CD4-positive, alpha-beta memory T cell (primary cell): ENCODE measurements at places on chromosomes 11 and 22.

GRCh38 chr11:73215191-73216134 is 2.6 kb upstream of the P2RY2 start:
- no peak for DNase-seq

- no peak for DNase-seq
These were observed 34.2 kb upstream of the NECTIN1 start for GRCh38 chr11:119763071-119763728.

- no peak for DNase-seq
These were observed at the start of gene NAALAD2 for GRCh38 chr11:90134478-90135003. NAALAD2 (plus strand) TSS chr11:90134663; CDS start chr11:90134759, 96 bp downstream.

GRCh38 chr22:29311464-29312217 is 3.9 kb downstream of the RASL10A start:
- no peak for DNase-seq

GRCh38 chr11:71095294-71095850 is 157.0 kb downstream of the SHANK2 start:
- DNase-seq = no peak

DNA sequence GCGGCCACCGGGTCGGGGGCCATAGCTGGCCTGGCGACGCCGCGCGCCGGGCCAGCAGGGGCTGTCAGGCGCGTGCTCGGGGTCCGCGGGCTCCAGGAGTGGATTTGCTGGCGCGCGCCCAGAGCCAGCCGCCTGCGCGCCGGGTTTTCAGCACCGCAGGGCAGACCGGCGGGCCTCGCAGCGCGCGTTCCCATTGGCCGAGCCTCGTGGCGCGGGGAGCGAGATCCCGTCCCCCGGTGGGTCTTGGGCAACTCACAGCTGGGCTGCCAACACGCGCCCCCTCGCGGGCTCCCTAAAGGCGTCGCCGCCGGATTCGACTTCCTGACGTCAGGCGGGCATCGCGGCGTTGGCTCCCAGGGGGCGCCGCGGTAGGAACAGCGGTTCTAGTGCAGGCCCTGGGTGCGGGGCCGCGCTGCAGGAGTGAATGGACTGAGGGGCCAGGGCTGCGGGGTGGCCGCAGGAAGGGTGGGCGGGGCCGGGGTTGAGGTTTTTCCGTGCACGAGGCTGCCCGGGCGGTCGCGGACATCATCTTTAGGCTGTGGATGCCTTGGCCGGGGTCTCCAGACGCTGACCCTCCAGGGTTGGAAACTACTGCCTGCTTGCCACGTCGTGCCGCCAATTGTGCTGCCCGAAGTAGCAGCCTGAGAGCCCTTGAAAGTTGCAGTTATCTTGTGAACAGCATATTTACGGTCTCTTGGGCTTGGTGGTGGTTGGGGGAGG is at the start of gene FADS1:
TSS of gene FADS1 (minus strand) at position 268 of the 720 bp plus-strand sequence. CDS start at position 194, 74 bp downstream.
- DNase-seq = peak; percentile 57

- no peak for DNase-seq
These were observed 7.5 kb upstream of the CRKL start for GRCh38 chr22:20909543-20910303.

- no peak for DNase-seq
These were observed 32.2 kb upstream of the AQP11 start for GRCh38 chr11:77557553-77557952.

- no peak for DNase-seq
These were observed 40.5 kb downstream of the LRRC32 start for GRCh38 chr11:76629853-76630599.

DNA sequence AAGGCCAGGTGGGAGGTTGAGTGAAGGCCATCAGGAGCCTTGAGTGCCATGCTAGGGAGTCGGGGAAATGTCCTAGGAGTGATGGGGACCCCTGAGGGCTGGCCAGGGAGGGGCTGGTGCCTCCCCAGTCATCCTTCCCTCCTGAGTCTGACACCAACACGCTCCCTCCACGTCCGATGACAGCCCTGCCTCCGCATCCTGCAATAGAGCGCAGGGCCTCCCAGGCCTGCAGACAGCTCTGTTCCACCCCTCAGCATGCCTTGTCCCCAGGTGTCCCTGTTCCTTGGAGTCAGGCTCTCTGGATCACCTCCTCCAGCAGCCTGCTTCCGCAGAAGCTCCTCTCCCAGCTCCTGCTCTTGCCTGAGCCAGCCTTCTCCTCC is 3.1 kb downstream of the RAC2 start:
- no peak for DNase-seq

GRCh38 chr11:34468209-34468841 is 29.6 kb downstream of the CAT start:
- DNase-seq = no peak

DNA sequence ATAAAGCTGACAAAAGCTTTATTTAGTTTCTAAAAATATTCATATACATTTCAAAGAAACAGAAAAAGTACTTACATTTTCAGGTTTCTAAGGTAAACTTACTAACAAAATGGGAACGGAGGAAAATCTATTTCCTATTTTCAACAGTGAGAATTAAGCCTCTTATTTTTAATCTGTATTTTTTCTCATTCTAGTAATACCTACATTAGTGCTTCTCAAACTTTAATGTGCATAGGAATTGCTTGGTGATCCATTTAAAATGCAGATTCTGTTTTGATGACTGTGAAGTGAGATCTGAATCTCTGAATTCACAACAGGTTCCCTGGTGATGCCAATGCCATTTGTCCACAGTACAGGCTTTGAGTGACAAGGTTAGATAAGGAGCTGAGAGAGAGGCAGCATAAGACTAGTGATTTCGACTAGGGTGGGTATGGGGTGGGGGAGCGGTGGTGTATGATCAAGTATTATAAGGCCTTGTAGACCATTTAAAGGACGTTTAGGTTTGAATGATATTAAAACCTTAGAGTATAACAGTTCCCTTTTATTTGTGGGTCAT is 402.8 kb downstream of the CNTN5 start:
- no peak for DNase-seq

DNA sequence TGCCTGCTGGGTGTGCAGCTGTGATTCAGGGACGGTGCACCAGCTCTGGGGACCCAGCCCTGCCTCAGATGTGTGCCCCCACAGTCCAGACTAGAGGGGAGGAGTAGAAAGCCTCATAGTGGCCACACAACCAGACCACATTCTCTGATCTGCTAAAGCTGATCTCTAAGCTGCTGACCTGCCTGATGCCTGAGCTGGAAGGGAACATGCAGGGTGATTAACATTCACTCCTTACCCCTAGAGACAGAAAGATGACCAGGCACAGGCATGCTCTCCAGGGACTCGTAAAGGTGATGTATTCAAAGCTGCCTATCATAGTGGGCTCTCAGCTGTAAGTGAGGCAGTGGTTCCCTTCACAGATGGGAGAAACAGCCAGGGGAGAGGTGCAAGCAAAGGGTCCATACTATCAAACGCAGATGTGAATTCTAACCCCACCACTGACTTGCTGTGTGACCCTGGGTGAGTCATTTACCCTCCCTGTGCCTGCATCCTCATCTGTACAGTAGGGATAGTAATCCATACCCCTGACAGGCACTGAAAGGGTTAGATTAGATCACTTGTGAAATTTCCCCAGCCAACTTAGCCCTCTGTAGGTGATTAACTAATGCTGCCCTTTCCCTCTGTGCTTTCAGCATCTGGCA is 29.0 kb upstream of the LRRC32 start:
- no peak for DNase-seq

DNA sequence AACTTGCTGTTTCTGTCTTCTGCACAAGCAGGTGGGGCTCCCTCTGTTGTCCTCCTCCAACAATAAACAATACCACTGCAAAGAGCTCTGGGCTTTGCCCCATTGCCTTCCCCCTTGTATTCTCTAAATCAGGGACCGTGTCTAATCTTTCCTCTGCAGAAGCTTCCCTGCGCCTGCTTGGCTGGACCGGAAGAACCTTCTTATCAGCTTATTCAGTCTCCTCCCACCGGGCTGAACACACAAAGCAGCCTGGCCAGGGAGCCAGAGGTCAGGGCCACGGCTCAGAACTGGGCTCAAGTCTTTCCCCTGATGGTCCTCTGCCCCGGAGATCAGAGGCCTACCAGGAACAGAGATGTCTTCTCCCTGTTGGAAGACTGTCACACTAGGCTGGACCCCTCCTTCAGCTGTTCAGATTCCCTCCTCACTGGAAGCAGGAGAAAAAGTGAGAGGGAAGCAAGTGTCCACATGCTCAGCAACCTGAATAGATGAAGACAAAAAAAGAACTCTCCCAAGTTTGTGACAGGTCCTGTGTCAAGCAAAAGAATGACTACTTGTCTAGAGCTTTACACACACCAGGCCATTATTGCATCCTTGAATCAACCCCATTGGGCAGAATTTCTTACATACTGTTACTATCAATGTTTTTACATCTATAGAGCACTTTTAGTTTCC is 63.7 kb downstream of the RAB30 start:
- no peak for DNase-seq

DNA sequence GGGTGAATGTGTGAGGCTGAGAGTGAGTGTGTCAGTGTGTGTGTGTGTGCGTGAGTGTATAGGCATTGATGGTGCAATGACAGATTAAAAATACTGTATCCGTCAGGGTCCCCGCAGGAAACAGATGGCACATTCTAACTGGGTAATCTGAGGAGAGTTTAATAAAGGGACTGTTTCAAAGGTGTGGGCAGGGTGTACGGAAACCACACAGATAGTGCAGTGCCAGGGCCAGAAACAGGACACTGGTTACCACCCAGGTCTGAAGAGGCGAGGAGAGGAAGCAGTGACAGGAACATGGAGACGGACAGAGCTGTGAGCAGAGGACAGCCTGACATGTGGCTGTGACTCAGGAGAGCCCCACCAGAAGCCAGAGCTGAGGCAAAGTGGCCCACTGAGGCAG is 16.5 kb downstream of the P2RX3 start:
- no peak for DNase-seq

DNA sequence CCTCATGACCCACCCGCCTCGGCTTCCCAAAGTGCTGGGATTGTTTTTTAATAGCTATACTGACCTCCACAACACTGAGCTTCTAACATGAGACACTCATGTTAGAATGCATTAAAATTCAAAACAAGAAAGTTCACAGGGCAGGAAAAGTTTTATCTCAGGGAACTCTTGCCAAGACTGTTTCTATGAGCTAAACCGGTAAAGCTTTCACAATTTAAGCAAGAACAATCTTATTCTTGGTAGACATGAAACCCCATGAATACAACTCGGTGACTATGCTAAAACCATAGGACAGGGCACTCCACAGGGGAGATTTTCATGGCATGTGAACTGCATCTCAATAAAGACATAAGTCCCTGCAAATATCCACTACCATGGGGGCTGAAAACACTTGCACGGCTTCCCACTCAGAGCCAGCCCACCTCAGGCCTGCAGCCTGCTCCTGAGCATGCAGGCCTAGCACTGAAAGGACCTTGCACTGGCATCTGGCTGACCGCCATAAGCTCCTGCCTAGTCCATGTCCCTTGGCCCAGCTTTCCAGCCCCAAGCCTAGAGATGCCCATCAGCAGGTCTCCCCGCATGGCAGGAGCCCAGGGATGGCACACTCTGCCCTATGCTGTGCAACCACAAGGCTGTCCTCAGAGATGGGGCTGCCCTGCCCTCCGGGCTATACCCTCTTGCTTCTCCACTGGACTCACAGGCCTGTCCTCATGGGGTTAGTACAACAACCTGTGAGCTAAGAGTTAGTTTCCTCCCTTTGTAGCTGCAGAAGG is 58.4 kb downstream of the DGCR2 start:
- no peak for DNase-seq

DNA sequence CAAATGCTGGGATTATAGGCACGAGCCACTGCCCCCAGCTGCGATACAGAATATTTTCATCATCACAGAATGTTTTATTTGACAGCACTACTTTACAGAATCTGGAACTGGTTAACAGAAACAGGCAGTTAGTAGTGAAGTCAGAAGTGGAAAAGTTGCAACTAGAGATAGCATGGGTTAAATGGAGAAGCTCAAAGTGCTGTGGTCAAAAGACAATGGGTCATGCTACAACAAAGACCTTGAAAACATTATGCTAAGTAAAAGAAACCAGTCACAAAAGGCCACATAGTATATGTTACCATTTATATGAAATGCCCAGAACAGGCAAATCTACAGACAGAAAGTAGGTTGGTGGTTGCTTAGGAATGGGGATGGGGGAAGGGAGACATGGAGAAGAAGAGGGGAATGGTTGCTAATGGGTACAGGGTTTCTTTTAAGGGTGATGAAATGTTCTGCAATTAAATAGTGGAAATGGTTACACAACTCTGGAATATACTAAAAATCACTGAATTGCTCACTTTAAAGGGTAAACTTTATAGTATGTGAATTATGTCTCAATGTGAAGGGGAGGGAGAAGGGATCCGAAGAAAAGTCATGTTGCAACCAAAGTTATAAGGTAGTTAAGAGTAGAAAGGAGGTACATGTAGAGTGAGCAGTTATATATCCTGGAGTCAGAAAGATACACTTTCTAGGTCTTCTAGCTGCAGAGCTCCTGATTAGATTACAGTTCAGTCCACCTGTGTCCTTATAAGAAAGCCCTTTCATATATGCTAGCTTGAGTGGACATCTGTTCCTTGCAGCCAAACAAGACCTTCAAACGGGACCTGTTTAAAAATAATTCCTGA is 46.3 kb upstream of the RAPSN start:
- DNase-seq = no peak

GRCh38 chr22:48244388-48245195 is 1482.1 kb downstream of the TBC1D22A start:
- no peak for DNase-seq

GRCh38 chr22:26883393-26883792 is 226.0 kb downstream of the MIAT start:
- no peak for DNase-seq

- no peak for DNase-seq
These were observed 7.2 kb downstream of the TRPT1 start for GRCh38 chr11:64218628-64219353.

DNA sequence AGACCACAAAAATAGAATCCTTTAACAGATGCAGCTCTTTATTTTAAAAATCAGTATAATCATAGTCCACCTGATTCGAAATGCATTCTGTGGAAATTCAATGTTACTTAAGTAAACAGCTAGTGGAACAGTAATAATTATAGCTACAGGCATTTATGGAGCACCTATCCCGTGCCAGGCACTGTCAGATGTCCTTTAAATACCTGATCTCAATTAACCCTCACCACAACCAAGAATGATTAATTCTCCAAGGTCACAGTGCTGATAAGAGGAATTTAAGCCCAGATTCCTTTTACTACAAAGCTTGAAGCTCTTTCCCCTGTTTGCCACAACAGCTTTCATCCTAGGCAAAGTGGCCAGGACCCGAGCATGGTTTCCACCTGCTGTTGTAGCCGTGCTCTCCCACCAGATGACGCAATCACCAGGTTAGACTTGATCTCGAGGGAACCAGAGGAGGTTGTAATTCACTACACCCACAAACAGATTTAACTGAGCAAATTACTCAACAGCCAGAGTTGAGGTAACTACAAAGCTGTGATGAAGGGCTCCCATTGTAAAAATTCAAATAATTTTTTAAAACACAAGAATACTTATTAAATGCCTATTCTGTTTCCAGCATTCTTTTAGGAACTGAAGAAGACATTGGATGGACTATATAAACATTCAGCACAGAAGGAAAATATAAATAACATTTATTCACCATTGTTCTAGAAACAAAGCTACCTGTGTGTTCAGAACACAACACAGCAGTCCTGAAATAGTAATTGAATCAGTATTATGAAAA is 10.3 kb downstream of the PRDM10 start:
- DNase-seq = peak; percentile 20

- DNase-seq = no peak
These were observed at the start of gene DEUP1 for GRCh38 chr11:93330446-93330984. DEUP1 (plus strand) TSS chr11:93330742; CDS start chr11:93332260, 1,518 bp downstream.
